Activated CD4-positive, alpha-beta T cell treated with anti-CD3 and anti-CD28 coated beads, Interleukin-2, amount 50 U/mL, for 24 hours (primary cell): ENCODE measurements at places on chromosomes 5 and 9.

GRCh38 chr5:163757344-163757743 lies 251.9 kb downstream of the MAT2B start:
- no peak for DNase-seq

DNA sequence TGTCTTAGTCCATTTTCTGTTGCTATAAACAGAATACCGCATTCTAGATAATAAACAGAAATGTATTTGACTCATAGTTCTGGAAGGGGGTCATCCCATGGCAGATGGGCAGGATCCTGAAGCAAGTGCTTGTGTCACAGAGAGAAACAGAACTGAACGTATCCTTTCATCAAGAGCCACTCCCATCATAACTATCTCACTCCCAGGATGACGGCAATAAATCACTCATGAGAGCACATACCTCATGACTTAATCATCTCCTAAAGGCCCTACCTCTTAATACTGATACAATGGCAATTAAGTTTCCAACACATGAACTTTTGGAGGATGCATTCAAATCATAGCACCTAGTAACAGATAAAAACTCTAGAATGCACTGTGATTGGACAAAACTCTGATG lies 142.9 kb downstream of the CAMK4 start:
- no peak for DNase-seq

DNA sequence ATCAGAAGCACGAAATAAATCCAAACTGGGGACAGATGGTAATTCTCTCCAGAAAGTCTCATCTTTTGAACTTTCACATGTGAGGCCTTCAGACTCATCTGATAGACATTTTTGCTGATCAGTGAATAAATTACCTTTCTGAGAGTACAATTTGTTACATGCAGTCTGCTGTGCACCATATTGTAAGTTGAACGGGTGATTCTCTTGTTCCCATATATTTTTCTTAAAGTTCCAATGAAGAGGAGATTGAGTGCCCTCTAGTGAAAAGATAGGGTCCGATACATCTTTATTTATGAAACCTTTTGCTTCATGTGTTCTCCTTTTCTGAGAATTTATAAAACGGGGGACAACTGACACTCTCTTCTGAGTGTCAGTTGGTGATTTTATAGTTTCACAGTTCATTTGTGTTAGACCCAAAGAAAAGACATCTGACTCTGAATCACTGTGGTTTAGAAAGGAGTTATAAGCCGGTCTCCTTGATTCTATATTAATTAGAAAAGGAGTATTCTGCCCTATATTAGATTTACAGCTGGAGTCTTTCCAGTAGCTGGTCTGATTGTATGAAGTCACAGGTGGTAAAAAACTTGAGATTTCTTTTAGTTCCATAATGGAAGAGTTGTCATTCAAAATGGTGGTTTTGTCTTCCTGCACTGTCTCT lies 30.4 kb downstream of the GNG10 start:
- DNase-seq, result no peak

- no peak for DNase-seq
These were observed 242.2 kb upstream of the ACTBL2 start for GRCh38 chr5:57724836-57725235.

GRCh38 chr9:96027251-96028131 lies 152.0 kb downstream of the ERCC6L2 start:
- DNase-seq, result no peak

- DNase-seq, result no peak
These were observed 13.8 kb downstream of the RALGDS start for GRCh38 chr9:133107245-133107722.

DNA sequence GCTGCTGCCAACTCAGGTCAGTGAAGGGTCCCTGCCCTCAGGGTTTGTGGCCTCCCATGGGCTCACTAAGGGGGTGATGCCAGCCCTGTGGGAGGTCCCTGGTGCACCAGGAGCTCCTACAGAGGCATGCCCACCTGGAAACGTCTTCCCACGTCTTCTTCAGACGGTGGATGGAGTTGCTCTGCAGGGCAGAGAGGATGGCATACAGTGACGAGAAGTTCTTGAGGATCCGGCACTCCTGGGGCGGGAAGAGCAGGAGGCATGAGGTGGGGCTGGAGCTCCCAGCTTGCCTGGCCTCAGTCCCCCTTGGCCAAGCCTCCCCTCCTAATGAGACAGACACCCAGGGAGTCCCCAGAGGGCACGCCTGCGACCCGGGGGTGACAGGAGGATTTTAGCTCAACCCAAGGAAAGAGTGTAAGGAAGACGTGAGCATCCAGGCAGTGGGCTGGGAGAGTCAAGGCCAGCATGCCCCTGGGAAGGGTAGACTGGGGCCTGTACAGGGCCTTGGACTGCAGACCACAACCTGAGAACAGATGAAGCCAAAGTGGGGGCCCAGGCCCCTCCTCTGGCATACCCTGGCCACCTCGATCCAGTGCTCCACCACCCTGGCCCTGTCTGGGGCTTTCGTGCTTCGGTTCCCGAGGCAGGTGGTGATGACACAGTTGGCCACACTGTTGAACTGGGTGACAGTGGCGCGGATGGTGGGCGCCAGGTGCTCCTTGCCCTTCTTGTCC lies 14.4 kb downstream of the RALGDS start:
- no peak for DNase-seq

GRCh38 chr5:135185481-135186065 lies 151.5 kb upstream of the PITX1 start:
- DNase-seq, result no peak

DNA sequence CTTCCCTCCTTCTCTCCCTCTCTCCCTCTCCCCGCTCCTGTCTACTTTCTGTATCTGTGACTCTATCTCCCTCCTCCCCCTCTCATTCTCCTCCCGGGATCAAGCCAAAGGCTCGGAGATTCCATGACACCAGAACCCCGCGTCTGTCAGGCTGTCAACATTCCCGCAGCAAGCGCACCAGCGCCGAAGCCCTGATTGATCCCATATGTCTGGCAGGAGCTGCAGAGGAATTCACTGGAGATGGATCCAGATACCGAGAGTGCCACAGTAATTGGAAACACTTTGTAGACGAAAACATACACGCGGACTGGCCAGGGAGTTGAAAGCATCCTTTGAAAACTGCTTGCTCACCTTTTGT lies 300 bp upstream of the SVEP1 start:
- no peak for DNase-seq

- no peak for DNase-seq
These were observed 59.7 kb downstream of the MTX3 start for GRCh38 chr5:79931409-79931808.

GRCh38 chr5:76724871-76725270 lies 8.9 kb downstream of the F2R start:
- no peak for DNase-seq
